ENCODE measurements at places on chromosomes 2 and 18. TPM values are rescaled to one million over a fixed set of nuclear protein-coding genes. Genes with fewer than 3 reads are reported as not detected.
A peak's percentile ranks its signal among the peaks of the same experiment; 100 is the strongest.

DNA sequence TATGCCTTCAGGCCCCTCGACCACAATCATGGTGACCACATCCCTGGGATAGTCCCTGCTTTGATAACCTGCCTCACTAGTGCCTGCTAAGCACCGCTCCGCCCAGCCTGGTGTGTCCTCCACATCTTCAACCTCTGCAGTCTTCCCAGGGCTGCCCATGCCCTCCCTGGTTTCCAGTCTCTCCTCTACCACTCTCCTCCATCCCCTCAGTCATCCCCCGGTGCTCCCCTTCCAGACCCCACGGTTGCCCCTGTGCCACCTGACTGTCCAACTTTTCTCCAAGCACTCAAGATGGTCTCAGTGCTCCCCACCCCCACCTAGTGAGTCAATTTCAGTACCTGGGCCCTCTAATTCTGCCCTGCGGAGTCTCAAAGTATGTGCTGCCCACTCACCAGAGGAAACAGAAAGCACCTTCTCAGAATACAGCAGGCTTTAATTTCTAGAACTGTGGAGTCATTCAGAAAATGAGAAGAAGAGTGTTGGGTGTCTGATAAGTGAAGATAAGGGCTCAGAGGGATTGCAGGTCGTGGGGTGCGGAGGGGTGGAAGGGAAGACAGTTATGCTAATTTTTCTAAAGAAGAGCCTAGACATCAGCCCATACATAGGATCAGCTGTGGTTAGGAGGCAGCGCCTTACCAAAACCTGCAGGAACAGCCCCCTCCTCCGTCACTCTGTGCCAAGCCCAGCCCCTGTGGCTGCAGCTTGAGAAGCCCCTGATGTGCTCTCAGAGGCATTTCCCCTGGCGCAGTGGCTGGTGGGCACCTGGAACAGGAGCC lies 53.6 kb upstream of the CAB39 start:
- H3K27ac ChIP-seq: no peak overlapping the region
- no peaks in the 10 kb centered on the region for H3K36me3 ChIP-seq
- no peak overlapping the region for H3K4me3 ChIP-seq
- no peak for DNase-seq

DNA sequence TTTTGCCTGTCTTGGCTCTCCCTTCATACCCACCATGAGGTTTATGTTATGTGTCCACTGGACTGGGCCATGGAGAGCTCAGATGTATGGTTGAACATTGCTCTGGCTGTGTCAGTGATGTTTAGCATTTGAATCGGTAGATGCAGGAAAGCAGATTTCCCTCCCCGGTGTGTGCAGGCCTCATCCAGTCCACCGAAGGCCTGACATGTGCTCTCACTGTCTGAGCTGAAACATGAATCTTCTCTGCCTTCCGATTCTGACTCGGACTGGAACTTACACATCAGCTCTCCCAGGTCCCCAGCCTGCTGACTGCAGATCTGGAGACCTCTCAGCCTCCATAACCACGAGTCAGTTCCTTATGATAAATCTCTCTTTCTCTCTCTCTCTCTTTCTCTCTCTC lies 72.4 kb upstream of the SLC66A3 start:
- no peak overlapping the region for H3K27ac ChIP-seq
- H3K27me3 ChIP-seq: peaks cover 5% of the 10 kb centered on the region
- peaks cover 10% of the 10 kb centered on the region for H3K36me3 ChIP-seq
- H3K4me1 ChIP-seq: peaks cover 7% of the 10 kb centered on the region
- DNase-seq: no peak
- no peak overlapping the region for H3K4me3 ChIP-seq

GRCh38 chr18:57854726-57855125 lies 51.6 kb upstream of the ATP8B1 start:
- H3K36me3 ChIP-seq: no peaks in the 10 kb centered on the region
- H3K27me3 ChIP-seq: no peaks in the 10 kb centered on the region

DNA sequence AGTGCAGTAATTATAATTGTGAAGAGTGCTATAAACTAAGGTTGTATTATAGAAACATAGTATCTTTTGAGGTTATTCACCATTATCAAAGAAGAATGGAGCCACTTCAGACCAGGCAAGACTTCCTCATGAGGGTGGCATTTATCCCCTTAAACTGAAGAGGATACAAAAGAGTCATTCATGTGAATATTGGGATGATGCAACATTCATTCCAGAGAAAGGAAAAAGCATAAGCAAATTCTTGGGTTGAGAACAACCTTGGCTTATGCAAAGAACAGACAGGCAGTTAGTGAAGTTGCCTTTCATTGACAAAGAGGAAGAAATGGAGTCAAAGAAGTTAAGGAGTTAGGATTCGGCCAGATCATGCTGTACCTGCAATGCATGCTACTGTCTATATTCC lies 682.5 kb downstream of the MBD2 start:
- no peak overlapping the region for H3K4me3 ChIP-seq
- DNase-seq: no peak
- H3K4me1 ChIP-seq: peaks cover 2% of the 10 kb centered on the region
- H3K36me3 ChIP-seq: no peaks in the 10 kb centered on the region
- no peak overlapping the region for H3K27ac ChIP-seq

GRCh38 chr2:96205888-96206287 lies 2.7 kb downstream of the STARD7 start:
- peak overlapping the region; percentile 50 for H3K4me3 ChIP-seq
- no peaks in the 10 kb centered on the region for H3K36me3 ChIP-seq
- no peak overlapping the region for H3K27ac ChIP-seq
- no peak for DNase-seq
- peaks cover 9% of the 10 kb centered on the region for H3K27me3 ChIP-seq

GRCh38 chr2:73337828-73338227 lies 44.5 kb upstream of the EGR4 start:
- H3K4me3 ChIP-seq: no peak overlapping the region
- H3K4me1 ChIP-seq: no peaks in the 10 kb centered on the region
- H3K36me3 ChIP-seq: no peaks in the 10 kb centered on the region
- no peak for DNase-seq
- no peak overlapping the region for H3K27ac ChIP-seq
- no peaks in the 10 kb centered on the region for H3K27me3 ChIP-seq

- H3K27ac ChIP-seq: no peak overlapping the region
- H3K4me1 ChIP-seq: peaks cover 14% of the 10 kb centered on the region
- H3K36me3 ChIP-seq: peaks cover 5% of the 10 kb centered on the region
- no peak for DNase-seq
These were observed 237.7 kb downstream of the EIPR1 start for GRCh38 chr2:3139906-3140305.

DNA sequence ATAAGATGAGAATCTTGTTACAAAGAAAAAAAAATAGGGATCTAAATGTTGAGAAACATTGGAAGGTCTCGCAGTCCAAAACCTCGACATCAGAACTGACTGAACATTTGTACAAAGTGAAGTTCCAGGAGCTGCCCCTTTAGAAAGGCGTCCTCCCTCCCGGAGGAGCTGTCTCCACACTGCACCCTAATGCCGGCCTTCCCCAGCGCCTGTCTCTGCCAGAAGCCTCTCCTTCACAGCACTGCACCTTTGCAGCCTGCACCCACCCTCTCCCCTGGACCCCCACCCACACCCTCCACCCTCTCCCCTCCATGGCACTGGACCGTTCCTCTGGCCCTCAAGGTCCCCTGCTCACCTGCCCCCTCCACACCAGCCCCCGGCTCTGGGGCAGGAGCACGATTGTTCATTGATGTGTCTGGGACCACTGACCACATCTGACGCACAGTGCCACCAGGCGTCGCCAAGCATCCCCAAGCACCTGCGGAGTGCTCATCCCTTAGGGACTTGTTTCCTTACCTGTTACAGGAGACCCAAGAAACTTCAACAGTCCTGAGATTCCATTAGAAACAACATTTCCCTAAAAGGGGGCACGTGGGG lies 90.3 kb upstream of the SNTG2 start:
- H3K27ac ChIP-seq: no peak overlapping the region
- DNase-seq: no peak
- H3K4me1 ChIP-seq: peaks cover under 1% of the 10 kb centered on the region

- no peaks in the 10 kb centered on the region for H3K36me3 ChIP-seq
- peak overlapping the region; percentile 97 for H3K4me3 ChIP-seq
- H3K4me1 ChIP-seq: peaks cover 12% of the 10 kb centered on the region
- H3K27me3 ChIP-seq: peaks cover 15% of the 10 kb centered on the region
These were observed 683 bp downstream of the PTRHD1 start for GRCh38 chr2:24792542-24792873.

GRCh38 chr2:36587101-36587500 lies 10.9 kb downstream of the FEZ2 start:
- H3K4me1 ChIP-seq: peaks cover 4% of the 10 kb centered on the region
- no peak overlapping the region for H3K27ac ChIP-seq
- H3K4me3 ChIP-seq: no peak overlapping the region
- DNase-seq: no peak

Gene LIMS3
- 0.98 TPM for total RNA-seq

Gene RMND5A
- 38.8 TPM for total RNA-seq

Gene AOX1
- 0.32 TPM for total RNA-seq

Gene DNAH7
- total RNA-seq: 0.56 TPM

Data from glutamatergic neuron (in vitro differentiated cells).